ENCODE measurements at places on chromosomes 4 and X.

- DNase-seq, result no peak
These were observed 102.9 kb downstream of the COX18 start for GRCh38 chr4:72966652-72967051.

GRCh38 chr4:109989044-109989443 lies 76.4 kb downstream of the EGF start:
- no peak for DNase-seq

DNA sequence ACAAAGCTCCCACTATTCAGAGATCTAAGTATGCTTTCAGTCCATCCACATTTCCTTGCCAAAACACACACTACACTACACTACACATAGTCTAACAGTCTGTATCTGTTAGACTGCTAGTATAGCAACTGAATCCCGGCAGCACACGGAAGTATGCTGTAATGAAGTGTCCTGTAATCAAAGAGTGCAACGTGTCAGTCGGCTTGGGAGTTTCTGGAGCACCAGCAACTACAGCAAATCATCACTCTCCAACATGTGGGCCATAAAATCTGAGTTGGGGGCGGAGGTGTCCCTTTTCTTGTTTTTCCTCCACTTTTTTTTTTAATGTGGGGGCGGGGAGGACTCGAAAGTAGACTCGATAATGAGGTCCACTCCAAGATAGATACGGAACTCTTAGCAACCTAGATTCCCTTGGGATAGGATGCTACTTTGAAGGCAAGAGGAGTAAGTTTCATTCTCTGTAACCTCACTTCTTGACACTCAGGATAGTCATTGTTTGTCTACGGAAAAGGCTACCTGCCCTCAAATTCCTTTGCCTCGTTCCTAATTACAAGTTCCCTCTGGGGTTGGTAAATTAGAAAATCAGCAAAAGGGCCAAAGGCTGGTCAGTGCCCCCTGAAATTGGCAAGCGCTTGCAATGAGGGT lies 722 bp downstream of the SLC10A7 start:
- DNase-seq, result no peak

GRCh38 chr4:136156947-136157346 lies 1375.3 kb downstream of the PCDH18 start:
- no peak for DNase-seq

DNA sequence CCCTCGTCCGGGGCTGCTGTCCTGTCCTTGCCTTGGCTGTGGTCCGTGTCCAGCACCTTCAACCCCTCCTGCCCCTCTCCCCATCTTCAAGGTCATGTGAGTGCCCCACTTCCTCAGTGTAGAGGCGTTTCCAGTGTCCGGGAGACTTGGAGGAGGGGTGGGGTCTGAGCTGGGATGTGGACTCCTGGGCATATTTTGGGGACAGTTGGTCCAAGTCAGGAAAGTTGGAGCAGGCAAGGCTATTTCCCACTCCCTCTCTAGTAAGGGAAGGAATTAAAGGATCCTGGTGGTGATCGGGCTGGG lies 3.0 kb downstream of the PCGF3 start:
- no peak for DNase-seq

DNA sequence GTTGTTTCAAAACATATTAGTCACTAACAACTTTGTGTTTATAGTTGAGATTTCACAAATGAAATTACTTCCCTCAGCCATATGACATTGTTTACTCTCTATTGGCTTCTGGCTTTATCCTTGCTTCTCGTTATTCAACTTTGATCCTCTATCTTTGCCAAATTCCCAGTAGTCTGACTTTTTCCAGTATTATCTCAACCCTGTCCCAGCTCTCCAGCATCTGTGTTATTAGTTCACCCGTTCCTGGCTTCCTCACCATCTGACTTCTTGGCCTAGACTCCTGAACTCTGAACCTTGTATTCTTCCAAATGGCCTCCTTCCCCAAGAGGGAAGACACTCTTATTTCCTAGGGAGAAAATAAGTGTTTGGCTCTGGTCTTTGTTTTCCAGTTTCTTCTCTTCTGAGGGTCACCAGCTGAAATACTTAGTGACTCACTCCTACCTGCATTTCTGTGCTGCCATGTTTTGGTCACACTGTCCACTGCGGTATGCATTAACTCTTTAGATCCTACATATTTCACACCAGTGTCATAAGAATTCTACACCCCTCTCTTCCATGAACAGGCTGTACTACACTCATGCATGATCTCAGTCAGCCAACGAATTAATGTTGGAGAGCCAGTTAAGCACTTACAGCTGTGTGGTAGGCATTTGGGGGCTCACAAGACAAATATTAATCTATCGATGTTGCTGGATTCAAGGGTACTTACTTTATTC lies 17.0 kb upstream of the ARHGAP24 start:
- DNase-seq, result no peak

DNA sequence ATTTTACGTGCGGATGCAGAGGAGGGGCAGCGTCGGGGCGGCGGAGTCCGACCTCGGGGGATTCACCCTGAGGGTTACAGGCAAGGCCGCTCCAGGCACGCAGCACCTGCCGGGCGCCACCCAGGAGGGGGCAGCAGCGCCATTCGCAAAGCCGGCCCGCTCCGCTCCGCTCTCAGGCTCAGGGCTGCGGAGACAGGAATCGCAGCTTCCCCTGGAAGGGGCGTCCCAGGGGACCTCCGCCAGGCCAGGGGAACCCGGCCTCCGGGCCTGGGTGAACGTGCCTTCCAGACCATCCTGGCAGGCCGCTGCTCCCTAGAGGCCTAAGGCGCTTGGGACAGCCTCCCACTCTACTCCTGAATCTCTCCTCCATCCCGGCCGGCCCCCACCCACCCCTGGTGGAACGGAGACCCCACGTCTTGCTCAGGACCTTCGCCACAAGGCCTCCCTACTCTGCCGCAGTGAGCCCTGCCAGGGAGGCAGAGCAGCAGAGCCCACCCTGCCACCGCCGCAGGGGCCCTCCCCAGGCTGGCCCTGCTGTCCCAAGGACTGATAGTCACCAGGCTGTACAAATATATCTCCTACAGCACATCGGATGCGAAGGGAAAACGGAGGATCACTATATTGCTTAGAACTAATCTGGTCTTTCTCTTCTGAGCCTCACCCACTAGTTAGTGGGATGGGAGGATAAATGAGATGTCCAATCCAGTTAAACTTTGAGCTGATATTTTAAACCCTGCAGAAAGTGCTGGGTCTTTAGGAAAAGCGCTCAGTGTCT lies 115.0 kb downstream of the SMIM20 start:
- no peak for DNase-seq

GRCh38 chr4:15327311-15328298 lies 100.2 kb upstream of the C1QTNF7 start:
- no peak for DNase-seq

DNA sequence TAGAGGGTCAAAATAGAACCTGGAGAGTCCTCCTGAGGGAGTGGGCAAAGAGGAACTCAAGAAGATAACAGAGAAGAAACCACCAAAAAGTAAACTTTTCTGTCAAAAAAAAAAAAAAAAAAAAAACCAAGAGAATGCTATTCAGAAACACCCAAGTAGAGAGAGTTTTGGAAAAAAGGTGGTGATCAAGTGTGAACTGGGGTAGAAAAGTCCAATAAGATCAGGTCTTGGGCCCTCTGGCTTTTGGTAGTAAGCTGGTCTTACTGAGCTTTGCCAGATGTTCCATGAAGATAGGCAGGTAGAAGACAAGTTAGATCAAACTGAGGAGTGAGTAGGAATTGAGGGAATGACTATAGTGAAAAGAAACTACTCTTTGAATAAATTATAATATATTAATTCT lies 167.5 kb downstream of the COL25A1 start:
- no peak for DNase-seq

DNA sequence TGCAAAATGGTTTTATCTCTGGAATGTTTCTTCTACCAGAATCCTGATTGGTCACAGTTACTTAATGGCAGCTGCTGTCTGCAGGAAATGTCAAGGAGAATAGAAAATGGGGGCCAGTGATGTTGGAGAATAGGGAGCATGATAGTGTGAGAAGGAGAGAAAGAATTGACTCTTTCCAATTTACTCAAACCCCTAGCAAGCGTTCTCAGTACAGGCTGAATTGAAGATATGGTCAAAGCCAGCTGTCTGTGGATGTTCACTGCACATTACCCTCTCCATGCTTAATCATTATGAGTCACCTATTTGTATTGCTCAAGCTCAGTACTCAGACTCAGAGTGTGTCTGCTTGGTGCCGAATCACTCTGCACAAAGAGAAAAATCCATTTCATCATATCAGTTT lies 57.8 kb upstream of the FAM47B start:
- DNase-seq, result no peak

DNA sequence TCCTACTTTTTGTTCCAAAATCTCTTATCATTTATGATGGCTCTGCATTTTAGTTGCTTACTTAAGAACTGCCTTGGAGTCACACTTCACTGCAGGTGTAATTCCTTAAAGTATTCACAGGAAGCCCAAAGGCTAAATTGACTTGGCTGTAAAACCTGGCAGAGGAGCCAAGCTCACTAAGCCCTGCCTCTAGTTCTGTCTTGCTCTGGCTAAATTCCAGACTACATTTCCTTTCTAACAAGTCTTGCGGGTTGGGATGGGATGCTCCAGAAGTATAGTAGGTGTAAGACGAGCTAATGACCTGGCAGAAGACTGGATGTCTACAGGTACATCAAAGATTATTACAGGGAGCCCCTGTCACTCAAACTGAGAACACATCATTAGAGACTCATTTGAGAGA lies 924.0 kb upstream of the INTU start:
- no peak for DNase-seq

GRCh38 chr4:121375262-121375661 lies 5.6 kb downstream of the QRFPR start:
- DNase-seq, result no peak

GRCh38 chr4:10196191-10196590 lies 79.6 kb upstream of the WDR1 start:
- no peak for DNase-seq

GRCh38 chr4:6198768-6199421 lies 1.5 kb downstream of the JAKMIP1 start:
- DNase-seq, result no peak

GRCh38 chr4:84378356-84378755 lies 120.7 kb downstream of the NKX6-1 start:
- DNase-seq, result no peak

- no peak for DNase-seq
These were observed 21.3 kb upstream of the BMP2K start for GRCh38 chr4:78754872-78755271.
